ENCODE measurements at places on chromosomes 12 and 14.

DNA sequence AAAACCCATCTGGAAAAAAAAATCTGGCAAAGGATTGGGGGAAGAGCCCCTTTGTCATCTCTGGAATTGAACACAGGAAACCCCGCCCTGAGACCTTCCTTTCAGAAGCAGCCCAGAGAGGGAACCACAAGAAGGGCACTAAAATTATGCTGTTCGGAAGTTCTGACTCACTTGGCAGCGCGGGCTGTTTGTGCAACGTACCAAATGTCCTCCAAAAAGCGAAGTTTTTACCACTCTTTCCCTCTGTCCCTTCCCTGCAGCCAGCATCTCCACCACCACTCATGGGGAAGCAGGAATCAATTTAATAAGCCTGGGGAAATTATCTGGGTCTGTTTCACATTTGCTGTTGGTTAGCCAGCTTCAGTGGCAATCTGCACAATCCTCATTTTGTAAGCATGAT is 3.2 kb upstream of the SYNE3 start:
- DNase-seq, result peak; percentile 77

DNA sequence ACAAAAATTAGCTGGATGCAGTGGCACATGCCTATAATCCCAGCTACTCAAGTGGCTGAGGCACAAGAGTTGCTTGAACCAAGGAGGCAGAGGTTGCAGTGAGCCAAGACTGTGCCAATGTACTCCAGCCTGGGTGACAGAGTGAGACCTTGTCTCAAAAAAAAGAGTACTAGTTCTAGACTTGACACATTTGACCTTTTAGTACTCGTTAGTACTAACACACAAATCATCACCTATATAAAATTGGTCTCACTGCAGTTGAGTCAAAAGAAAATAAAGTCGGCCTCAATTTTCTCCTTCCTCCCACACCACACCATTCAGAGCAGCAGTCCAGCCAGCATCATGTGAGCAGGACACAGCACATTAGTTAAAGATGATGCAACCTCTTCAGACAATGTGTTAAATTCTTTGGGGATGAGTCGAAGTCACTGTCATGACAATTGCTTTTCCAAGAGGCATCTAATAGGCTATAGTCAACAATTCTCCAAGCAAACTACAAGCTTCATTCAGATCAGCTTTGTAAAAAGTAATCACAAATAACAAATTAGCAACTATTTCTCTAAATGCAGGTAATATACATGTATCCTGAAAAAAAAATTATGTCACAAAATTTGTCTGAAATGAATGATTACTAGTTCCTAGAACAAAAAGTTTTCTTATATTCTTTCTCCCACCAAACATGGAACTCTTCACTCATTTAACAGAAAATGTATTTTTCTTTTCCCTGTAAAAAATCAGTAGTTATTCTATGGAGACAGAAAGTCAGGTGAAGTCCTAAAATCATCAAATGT is 55.6 kb downstream of the CLIP1 start:
- DNase-seq, result peak; percentile 86

- DNase-seq, result no peak
Measured at GRCh38 chr14:106185837-106186233, 659.5 kb downstream of the TMEM121 start.

- no peak for DNase-seq
Measured at GRCh38 chr12:2125651-2126522, 73.1 kb downstream of the CACNA1C start.

DNA sequence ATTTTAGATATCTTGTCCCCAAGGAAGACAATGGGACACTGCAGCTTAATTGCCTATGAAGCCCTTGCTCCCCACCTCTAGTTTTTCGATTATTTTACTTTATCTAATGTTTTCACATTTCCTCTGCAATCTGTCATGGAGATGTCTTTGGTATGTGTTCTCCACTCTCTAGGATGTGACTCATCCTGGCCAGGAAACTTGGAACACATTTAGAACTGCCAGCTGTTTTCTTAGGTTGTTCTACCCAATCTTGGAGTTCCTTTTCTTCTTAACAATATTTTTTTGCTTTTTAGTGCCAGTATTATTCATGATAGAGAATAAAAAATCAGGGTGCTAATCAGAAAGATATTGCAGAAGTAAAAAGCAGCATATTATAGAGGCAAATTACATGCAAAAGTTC is 101.7 kb upstream of the CLEC14A start:
- DNase-seq, result peak; percentile 12

- DNase-seq, result no peak
Measured at GRCh38 chr14:24366413-24366720, 1.6 kb upstream of the NFATC4 start.

- no peak for DNase-seq
Measured at GRCh38 chr12:68207276-68207675, 18.3 kb downstream of the IL26 start.
